Naive thymus-derived CD8-positive, alpha-beta T cell (primary cell): ENCODE measurements at places on chromosomes 5 and 9. TPM values are rescaled to one million over a fixed set of nuclear protein-coding genes. Genes with fewer than 3 reads are reported as not detected.

The OR1Q1 gene
- total RNA-seq = 1.1 TPM

The TTC16 gene
- total RNA-seq = 7.2 TPM

The SPATA31E1 gene
- total RNA-seq = not detected

The FAM169A gene
- 26.1 TPM for total RNA-seq

The PPIC gene
- total RNA-seq = not detected

The CEP120 gene
- 68.1 TPM for total RNA-seq

The IRX1 gene
- total RNA-seq = not detected

The PCDHA1 gene
- not detected for total RNA-seq

- H3K27ac ChIP-seq = no peak overlapping the region
- no peak overlapping the region for H3K4me3 ChIP-seq
- H3K4me1 ChIP-seq = peaks cover 17% of the 10 kb centered on the region
- H3K36me3 ChIP-seq = no peaks in the 10 kb centered on the region
Observed at GRCh38 chr5:103245761-103246160, 12.8 kb upstream of the MACIR start.

DNA sequence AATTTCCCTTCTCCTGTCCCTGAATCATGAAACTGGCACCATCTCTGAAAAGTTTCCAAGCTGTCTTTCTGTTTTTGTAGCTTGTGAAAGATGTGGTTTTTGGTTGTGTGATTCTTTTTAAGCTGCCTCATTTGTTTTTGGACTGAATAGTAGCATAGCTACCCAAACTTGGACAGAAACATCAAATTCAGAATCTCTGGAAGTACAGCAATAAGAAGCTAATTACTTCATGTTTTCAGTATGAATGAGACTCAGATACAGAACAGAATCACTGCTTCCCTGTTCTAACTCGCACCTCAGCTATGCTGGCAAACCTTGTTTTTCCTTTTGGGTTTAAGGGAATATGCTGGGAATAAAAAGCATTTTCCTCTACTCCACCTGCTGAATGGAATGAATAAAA is 101.0 kb downstream of the FGF1 start:
- no peaks in the 10 kb centered on the region for H3K36me3 ChIP-seq
- peaks cover 18% of the 10 kb centered on the region for H3K4me1 ChIP-seq
- H3K27me3 ChIP-seq = peaks cover 4% of the 10 kb centered on the region
- no peak for DNase-seq
- no peak overlapping the region for H3K4me3 ChIP-seq
- no peak overlapping the region for H3K27ac ChIP-seq

DNA sequence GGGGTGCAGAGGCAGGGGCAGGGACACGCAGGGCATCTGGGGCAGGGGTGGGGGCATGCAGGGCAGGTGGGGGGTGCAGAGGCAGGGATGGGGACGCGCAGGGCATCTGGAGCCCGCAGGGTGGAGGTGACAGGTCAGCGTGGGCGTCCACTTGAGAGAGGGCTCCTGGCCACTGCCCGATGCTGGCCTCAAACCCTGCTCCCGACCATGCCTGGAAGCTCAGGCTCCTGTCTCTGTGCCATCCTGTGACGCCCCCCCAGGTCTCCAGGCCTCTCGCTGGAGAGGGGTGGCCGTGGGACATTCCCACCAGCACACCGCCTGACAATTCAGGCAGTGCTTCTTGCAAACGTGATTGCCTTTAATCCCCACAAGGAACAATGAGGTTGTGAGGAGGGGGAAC is 33.0 kb downstream of the ZDHHC11B start:
- no peak overlapping the region for H3K27ac ChIP-seq
- H3K27me3 ChIP-seq = no peaks in the 10 kb centered on the region
- H3K36me3 ChIP-seq = no peaks in the 10 kb centered on the region
- no peak for DNase-seq

GRCh38 chr9:34601937-34602573 is 9.8 kb downstream of the RPP25L start:
- H3K4me3 ChIP-seq = no peak overlapping the region
- H3K27ac ChIP-seq = no peak overlapping the region
- H3K27me3 ChIP-seq = peaks cover 3% of the 10 kb centered on the region
- no peaks in the 10 kb centered on the region for H3K4me1 ChIP-seq

- H3K4me1 ChIP-seq = no peaks in the 10 kb centered on the region
- H3K4me3 ChIP-seq = no peak overlapping the region
- H3K27ac ChIP-seq = no peak overlapping the region
- H3K27me3 ChIP-seq = no peaks in the 10 kb centered on the region
- no peak for DNase-seq
Observed at GRCh38 chr5:9516591-9516990, 29.3 kb downstream of the SEMA5A start.

GRCh38 chr5:55858104-55858503 is 6.9 kb downstream of the IL31RA start:
- H3K4me3 ChIP-seq = no peak overlapping the region
- peaks cover 2% of the 10 kb centered on the region for H3K27me3 ChIP-seq
- no peaks in the 10 kb centered on the region for H3K36me3 ChIP-seq
- no peak for DNase-seq
- no peak overlapping the region for H3K27ac ChIP-seq

DNA sequence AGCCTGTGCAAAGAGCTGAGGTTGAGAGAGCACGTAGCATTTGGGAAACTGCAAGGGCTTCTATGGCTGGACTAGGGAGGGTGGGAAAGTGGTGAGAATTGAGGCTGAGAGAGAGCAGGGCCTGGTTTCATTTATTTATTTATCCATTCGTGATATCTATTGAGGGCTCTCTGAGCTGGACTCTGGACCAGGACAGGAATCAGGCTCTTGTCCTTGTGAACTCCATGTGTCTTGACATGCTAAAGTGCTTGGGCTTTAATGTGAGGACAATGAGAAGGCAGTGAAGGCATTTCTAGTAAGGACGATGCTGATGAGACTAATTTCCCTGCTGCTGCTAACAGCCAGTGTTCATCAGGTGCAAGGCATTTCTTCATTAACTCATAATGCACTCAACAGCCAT is 95.9 kb upstream of the KLF4 start:
- H3K4me1 ChIP-seq = no peaks in the 10 kb centered on the region
- no peak overlapping the region for H3K4me3 ChIP-seq
- H3K27me3 ChIP-seq = no peaks in the 10 kb centered on the region
- DNase-seq = no peak
- H3K36me3 ChIP-seq = no peaks in the 10 kb centered on the region

- no peak overlapping the region for H3K27ac ChIP-seq
- no peak overlapping the region for H3K4me3 ChIP-seq
- DNase-seq = no peak
- H3K27me3 ChIP-seq = no peaks in the 10 kb centered on the region
- H3K4me1 ChIP-seq = no peaks in the 10 kb centered on the region
Observed at GRCh38 chr5:95029569-95030366, 255.1 kb downstream of the MCTP1 start.

DNA sequence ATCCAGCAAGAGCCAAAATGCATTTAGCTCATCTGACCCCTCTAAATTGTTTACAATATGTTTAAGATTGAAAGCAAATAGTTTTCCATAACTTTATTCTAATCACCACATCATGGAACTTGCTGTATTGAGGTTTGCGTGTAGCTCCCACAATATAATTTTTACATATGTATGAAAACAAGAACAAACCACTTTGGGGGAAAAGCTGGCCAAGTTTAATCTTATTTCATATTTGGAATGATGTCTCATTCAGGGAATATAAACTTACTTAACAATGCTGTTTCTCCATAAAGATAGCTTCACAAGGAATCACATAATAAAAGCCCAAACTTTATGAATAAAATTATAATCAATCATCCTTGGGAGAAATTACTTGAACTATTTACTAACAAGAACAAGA is 194.6 kb upstream of the PCSK5 start:
- peaks cover 2% of the 10 kb centered on the region for H3K4me1 ChIP-seq
- no peak for DNase-seq
- no peak overlapping the region for H3K4me3 ChIP-seq
- H3K36me3 ChIP-seq = no peaks in the 10 kb centered on the region
- H3K27me3 ChIP-seq = no peaks in the 10 kb centered on the region

GRCh38 chr5:124301850-124302249 is 444.6 kb downstream of the ZNF608 start:
- H3K27ac ChIP-seq = no peak overlapping the region
- no peak overlapping the region for H3K4me3 ChIP-seq
- H3K27me3 ChIP-seq = no peaks in the 10 kb centered on the region
- H3K36me3 ChIP-seq = no peaks in the 10 kb centered on the region
- no peak for DNase-seq
- no peaks in the 10 kb centered on the region for H3K4me1 ChIP-seq

GRCh38 chr9:37582548-37583157 is 6.5 kb upstream of the FBXO10 start:
- no peak for DNase-seq
- no peak overlapping the region for H3K27ac ChIP-seq
- peaks cover 8% of the 10 kb centered on the region for H3K4me1 ChIP-seq
- H3K27me3 ChIP-seq = no peaks in the 10 kb centered on the region

- peaks cover 52% of the 10 kb centered on the region for H3K27me3 ChIP-seq
- H3K36me3 ChIP-seq = no peaks in the 10 kb centered on the region
- no peak overlapping the region for H3K27ac ChIP-seq
- DNase-seq = no peak
- peaks cover 10% of the 10 kb centered on the region for H3K4me1 ChIP-seq
- no peak overlapping the region for H3K4me3 ChIP-seq
Observed at GRCh38 chr5:150164211-150164980, 2.2 kb upstream of the CDX1 start.

GRCh38 chr9:5466766-5467165 is 16.4 kb downstream of the CD274 start:
- H3K4me1 ChIP-seq = no peaks in the 10 kb centered on the region
- DNase-seq = no peak
- no peak overlapping the region for H3K4me3 ChIP-seq
- no peak overlapping the region for H3K27ac ChIP-seq
- H3K27me3 ChIP-seq = no peaks in the 10 kb centered on the region
